ENCODE measurements at places on chromosomes 3 and 15.

DNA sequence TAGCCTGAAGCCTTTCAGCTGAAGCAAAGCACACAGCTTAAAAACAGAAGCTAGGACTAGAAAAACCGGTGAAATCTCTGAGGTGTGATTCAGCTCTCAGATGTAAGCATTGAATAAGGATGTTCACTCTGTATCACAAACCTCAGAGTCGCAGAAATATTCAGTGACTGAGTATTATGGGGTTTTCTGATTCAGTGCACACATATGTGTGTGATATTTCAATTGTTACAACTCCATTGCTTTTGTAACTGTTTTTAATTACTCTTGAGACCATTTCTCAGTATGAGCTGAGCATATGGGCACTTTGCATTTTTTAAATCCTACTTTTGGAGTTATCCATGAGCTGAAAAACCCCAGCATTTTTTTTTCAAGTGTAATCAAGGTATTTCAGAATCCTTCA is 868.8 kb downstream of the NTRK3 start:
- DNase-seq, result no peak

DNA sequence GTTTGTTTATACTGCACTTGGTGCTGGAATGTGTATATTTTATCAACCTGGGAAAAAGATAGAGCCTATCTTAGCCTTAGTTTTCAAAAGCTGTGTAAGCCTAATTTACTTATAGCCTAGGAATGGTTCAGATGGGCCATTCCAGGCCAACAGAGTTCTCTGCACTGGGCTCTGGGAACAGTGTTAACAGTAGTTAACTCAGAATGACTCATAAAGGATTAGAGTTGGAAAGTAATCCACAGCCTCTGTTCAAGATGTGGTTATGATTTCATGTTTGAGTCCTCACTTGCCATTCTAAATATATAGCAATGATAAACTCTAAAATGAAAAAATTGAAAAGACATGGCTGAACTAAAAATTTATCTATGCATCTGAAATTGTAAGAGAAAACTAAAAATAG is 22.6 kb upstream of the PEX5L start:
- DNase-seq, result no peak

DNA sequence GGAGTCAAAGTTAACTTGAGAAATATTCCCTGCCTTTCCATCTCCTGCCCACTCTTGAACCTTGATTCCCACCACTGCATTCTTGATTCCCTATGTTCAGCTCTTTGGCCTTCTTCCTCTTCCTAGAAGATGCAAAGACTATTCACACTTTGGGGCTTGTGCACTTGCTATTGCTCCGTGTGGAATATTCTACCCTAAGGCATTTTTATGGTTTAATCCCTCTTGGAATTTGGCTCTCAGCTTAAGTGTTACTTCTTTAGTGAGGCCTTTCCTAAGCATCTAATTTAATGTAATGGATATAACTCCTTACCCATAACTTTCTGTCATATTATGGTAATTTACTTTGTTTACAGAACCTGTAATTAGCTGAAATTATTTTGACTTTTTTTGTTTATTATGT is 318.9 kb upstream of the COL8A1 start:
- no peak for DNase-seq

GRCh38 chr3:168820810-168821415 is 725.2 kb upstream of the GOLIM4 start:
- DNase-seq, result no peak

GRCh38 chr3:134718726-134719125 is 67.9 kb upstream of the KY start:
- no peak for DNase-seq

- DNase-seq, result no peak
Measured at GRCh38 chr15:59993950-59994401, 10.1 kb upstream of the FOXB1 start.

GRCh38 chr3:14959359-14959943 is 12.1 kb downstream of the NR2C2 start:
- no peak for DNase-seq

- DNase-seq, result no peak
Measured at GRCh38 chr3:14492948-14493881, 46.9 kb downstream of the GRIP2 start.

- no peak for DNase-seq
Measured at GRCh38 chr3:133289322-133289721, 110.5 kb upstream of the BFSP2 start.

GRCh38 chr15:58476525-58477162 is 44.9 kb downstream of the LIPC start:
- no peak for DNase-seq

DNA sequence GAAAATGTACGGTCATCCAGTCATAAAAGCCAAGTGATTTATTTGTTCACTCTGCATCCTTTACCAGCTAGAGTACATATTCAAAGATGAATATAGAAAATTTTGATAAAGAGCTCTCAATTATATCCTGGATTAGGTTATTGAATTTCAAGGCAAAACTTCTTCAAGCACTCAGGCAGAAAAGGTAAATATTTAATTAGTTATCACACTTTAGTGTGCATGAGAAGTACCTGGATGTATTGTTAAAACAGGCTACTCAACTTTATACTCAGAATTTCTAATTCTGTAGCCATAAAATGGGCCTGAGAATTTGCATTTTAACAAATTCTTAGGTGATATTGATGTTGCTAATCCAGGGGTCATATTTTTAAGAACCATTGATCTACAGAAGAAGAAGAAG is 45.3 kb downstream of the ILDR1 start:
- DNase-seq, result no peak

- no peak for DNase-seq
Measured at GRCh38 chr3:160831401-160831800, 75.4 kb downstream of the PPM1L start.

- no peak for DNase-seq
Measured at GRCh38 chr3:176824811-176825210, 372.5 kb downstream of the TBL1XR1 start.

GRCh38 chr3:170777564-170777926 is 92.5 kb downstream of the RPL22L1 start:
- no peak for DNase-seq

- DNase-seq, result no peak
Measured at GRCh38 chr3:151733613-151734012, at the start of gene AADACL2. TSS of gene AADACL2 (plus strand) at chr3:151733927. CDS start at chr3:151734036, 109 bp downstream.

DNA sequence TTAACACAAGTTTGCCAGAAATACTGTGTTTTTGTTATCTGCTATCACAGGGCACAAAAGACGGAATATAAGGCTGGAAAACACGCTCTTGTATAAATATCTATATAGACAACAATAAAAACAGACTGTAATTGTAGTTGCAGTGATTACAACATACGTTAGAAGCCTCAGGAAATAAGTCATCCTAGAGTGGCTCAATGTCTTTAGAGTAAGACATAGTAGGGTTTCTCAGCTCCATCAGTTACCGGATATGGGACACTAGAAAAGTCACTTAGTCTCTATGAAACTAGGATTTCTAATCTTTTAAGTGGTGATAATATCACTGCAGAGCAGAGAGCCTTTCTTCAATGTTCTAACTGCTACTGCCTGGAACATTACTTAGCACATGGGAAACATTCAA is 208.8 kb downstream of the STAG1 start:
- no peak for DNase-seq

DNA sequence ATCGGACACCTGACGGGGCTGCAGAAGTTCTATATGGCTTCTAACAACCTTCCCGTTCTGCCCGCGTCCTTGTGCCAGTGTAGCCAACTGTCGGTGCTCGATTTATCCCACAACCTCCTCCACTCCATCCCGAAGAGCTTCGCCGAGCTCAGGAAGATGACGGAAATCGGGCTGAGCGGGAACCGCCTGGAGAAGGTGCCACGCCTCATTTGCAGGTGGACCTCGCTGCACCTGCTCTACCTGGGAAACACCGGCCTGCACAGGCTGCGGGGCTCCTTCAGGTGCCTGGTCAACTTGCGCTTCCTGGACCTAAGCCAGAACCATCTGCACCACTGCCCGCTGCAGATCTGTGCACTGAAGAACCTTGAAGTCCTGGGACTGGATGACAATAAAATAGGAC is 9.8 kb upstream of the LRRC34 start:
- no peak for DNase-seq

DNA sequence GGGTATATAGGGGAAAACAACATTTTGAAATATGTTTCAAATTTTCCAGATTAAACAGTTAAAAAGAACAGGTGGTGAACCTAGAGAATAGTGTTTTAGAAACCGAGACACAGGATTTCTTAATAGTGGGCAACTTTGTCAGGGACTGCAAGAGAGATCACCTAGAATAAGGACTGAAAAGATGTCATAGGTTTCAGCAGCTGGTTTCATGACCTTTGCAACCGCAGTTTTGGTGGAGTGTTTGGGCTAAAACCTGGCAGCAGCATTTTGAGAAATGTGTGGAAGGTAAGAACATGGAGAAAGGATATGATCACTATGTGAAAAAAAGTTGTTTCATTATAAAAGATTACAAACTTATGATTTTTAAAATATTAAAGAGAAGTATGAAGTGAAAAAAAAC is 34.9 kb downstream of the PRKCI start:
- no peak for DNase-seq

DNA sequence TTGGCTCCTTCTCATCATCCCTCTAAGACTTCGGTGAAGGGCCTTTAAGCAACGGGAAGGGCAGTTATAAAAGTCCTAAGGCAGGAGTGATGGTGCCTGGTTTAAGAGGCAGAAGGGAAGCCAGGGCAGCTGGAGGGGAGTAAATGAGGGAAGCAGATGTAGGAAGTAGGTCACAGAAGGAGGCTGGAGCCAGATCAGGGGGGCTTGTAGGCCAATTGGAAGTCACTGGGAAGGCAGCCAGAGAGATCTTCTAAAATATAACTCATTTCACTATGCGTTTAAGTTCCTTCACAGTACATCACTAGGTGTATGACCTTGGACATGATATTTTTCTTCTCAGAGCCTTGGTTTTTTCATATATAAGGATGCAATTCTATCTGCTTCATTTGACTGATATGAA is 94.7 kb downstream of the MYH15 start:
- DNase-seq, result no peak

GRCh38 chr3:35070088-35070487 is 569.2 kb upstream of the ARPP21 start:
- DNase-seq, result no peak

DNA sequence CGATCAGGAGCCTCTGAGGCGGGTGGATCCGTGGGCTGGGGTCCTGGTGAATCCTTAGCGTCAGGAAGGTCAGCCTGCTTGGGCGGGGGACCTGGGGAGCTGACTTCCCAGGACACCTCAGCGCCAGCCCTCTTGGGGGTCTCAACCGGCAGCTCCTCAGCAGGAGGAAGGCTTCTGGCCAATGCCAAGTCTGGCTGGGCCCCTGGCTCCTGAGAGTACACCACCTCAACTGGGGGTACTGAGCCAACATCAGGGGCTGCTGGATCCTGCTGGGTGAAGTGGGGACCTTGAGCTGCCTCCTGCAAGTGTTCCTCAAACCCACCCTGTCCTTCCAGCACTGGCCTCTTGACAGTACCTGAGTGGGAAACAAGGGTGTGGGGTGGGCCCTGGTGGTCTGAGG is 3.1 kb downstream of the PRRT3 start:
- DNase-seq, result no peak

- no peak for DNase-seq
Measured at GRCh38 chr15:45863881-45864580, 229.2 kb downstream of the SQOR start.

DNA sequence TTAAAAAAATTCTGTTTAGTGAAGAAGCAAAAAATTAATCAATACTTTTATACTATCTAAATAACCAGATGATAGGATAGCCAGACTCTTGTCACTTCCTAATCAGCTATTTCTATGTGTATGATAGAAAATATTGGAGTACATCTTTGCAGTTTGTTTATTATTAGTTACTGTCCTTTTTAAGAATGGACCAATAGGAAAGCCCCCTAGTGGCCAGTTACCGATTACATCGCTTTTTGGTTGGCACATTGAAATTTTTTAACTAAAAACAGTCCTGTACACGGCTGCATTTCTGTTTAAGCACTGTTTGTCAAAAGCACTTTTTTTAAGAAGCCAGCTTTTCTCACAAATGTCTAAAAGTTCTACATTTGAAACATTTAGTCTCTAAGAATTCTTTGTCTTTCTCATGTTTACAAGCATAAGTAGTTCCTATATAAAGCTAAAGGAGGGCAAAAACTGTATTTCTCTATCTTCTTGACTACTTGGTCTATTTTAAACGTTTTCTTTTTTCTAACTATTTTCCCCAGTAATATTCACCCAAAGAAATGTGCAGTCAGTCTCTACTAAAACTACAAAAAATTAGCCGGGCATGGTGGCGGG is 253.2 kb upstream of the LRTM1 start:
- DNase-seq, result no peak

GRCh38 chr3:128271536-128272332 is 118.5 kb downstream of the EEFSEC start:
- DNase-seq, result no peak

DNA sequence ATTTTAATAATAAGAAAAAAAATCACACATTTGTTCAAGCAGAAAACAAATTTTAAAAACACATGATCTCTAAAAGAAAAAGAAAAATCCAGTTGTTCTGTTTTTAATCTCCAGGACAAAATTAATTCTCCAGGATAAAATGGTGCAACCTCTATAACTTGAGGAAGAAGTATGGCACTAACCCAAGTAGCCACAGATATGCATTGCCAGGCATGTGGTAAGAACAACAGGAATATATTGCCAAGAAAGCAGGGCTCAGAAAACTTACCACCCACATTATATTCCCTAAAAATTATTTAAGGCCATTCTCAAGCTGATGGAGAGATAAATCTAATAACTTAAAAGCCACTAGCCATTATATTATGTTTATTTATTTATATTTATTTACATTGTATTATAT is 295.7 kb upstream of the TMCO5A start:
- no peak for DNase-seq

DNA sequence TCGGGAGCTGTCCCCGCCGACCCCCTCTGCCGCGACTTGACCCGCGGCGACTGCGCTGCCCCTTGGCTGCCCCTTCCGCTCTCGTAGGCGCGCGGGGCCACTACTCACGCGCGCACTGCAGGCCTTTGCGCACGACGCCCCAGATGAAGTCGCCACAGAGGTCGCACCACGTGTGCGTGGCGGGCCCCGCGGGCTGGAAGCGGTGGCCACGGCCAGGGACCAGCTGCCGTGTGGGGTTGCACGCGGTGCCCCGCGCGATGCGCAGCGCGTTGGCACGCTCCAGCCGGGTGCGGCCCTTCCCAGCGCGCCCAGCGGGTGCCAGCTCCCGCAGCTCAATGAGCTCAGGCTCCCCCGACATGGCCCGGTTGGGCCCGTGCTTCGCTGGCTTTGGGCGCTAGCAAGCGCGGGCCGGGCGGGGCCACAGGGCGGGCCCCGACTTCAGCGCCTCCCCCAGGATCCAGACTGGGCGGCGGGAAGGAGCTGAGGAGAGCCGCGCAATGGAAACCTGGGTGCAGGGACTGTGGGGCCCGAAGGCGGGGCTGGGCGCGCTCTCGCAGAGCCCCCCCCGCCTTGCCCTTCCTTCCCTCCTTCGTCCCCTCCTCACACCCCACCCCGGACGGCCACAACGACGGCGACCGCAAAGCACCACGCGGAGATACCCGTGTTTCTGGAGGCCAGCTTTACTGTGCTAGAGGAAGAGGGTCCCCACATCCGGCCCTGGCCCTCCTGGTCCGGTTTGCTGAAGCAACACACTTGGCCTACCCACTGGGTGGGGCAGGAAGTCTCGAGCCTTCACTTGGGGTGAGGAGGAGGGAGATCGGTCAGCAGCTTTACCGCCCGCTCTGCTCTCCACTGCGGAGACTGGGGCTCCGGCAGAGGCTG is at the start of gene RASSF1:
RASSF1 (minus strand) TSS at position 389 of the 882 bp plus-strand sequence; CDS start at position 358, 31 bp downstream.
- peak; percentile 82 for DNase-seq

- no peak for DNase-seq
Measured at GRCh38 chr3:114650808-114651207, 357.0 kb downstream of the TIGIT start.
